ENCODE measurements at places on chromosomes 3 and 15.

DNA sequence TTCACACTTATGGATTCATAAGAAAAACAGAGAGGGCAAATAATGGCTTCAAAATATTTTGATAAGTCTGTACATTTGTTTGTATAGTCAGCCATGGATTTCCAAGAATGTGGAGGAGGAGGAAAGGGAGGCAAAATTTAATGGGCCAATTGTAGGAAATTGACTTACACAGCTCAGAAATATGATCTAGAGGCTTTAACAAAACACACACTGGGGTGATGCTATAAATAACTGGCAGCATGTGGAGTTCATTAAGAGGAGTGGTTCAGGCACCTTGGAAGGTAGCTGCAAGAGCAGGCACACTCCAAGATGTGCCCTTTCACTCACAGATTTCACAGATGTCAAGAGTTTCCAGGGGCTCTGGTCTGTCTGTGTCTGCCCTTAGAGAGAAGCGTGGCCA, 193.4 kb upstream of the RASGRP1 start:
- DNase-seq: peak; percentile 47

DNA sequence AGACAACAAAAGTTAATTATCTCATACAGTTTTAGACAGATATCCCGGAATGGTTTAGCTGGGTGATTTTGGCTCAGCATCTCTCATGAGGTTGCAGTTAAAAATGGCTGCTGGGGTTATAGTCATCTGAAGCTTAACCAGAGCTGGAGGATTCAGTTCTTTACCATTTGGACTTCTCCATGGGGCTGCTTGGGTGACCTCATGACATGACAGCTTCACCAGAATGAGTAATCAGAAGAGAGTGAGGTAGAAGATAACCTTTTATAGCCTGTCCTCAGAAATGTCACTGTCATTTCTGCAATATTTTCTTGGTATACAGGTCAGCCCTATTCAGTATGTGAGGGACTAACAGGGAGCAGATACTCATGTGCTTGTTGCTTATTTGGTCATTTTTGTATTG, 30.9 kb downstream of the TFG start:
- DNase-seq: no peak

DNA sequence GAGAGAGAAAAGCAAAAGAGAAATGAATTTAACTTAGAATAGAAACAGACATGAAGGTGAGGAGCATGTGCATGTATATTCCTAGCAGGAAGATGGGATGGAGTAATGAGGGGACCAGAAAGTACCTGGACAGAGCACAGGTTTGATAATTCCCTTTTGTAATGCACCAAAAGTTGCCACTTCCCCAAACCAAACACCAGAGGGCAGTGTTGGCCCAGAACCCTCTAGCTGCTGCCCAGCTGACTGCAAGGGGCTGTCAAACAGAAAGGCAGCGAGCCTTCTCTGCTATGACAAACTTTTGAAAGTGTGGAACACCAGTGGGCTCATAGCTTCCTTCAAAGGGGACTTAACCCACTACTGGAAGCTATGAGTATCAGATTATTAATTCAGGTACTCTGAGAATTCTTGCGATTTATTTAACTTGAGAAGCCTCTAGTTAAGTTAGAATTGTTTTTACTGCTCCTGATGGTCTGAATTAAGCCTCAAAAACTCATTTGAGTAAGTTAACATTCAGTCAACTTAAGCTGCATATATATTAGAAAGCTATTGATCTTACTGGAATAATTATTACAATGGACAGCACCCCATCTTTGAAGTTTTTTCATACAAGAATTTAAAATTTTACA, 234.9 kb downstream of the NEK10 start:
- DNase-seq: peak; percentile 89

DNA sequence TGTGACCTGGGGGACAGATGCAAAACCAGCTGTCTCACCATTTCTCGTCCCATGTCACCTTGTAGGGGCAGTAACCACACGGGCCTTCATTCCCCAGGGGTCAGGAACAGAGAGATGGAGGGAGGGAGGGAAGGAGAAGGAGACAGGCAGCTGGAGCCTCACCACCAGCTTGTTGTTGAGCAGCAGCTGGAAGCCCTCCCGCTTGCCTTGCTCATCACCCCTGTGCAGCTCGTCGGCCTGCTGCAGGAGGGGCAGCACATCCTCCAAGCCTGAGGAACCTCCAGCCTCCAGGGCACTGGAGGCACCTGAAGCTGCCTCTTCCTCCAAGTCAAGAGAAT, 10.3 kb downstream of the RMDN3 start:
- no peak for DNase-seq

DNA sequence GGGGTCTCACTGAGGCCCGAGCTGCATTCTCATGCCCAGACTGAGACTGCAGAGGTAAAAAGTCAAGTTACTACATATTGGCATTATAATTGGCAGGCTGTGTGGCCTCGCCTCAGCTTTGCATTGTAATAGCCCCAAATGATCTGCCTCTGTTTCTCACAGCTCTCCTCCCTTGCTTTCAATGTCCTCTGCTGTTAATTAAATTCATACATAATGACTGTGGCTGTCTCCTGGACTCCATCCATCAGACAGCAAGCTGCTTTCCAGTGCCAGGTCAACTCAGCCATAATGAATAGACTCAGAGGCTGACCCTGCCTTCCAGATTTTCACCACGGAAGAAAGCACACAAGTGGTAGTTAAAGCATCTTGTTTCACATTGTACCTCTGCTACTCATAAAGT, 7.6 kb upstream of the RTP4 start:
- no peak for DNase-seq

DNA sequence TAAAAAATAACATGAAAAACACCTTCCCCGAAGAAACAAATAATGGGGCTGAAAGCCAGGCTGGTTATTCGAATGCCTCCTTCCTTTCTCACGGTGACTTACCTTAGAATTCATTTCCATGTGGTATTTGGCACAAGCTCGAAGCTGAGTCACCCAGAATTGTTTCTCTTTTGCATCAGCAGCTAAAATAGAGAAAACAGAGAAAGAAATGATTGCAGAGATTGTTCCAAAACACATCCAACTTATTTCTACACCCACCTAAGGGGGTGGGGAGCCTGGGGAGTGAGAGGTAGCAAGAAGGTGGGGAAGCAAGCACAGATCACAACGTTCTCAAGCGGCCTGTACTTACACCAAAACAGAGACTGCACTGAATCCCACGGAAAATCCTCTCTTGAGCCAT, 104.7 kb downstream of the OSBPL10 start:
- peak; percentile 82 for DNase-seq

- DNase-seq: peak; percentile 82
These were observed 56.6 kb upstream of the PRTG start for GRCh38 chr15:55799291-55800212.

- peak; percentile 43 for DNase-seq
These were observed 42.8 kb downstream of the NKIRAS1 start for GRCh38 chr3:23873941-23874340.

DNA sequence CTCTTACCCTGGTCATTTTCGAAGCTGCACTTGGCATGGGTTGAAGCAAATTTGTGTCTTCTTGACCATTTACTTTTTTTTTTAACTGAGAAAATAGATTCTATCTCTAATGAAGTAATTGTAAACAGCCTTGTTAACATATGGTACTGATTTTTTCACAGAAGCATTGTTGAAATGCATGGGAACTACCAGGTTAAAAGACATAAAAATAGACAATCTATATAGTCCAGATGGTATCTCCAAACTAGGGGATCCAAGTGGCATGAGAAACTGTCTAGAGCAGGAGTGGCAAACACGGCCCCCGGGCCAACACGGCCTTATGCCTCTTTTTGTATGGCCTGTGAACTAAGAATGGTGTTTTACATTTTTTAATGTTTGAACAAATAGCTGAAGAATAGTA, 41.9 kb downstream of the CACNA1D start:
- no peak for DNase-seq

DNA sequence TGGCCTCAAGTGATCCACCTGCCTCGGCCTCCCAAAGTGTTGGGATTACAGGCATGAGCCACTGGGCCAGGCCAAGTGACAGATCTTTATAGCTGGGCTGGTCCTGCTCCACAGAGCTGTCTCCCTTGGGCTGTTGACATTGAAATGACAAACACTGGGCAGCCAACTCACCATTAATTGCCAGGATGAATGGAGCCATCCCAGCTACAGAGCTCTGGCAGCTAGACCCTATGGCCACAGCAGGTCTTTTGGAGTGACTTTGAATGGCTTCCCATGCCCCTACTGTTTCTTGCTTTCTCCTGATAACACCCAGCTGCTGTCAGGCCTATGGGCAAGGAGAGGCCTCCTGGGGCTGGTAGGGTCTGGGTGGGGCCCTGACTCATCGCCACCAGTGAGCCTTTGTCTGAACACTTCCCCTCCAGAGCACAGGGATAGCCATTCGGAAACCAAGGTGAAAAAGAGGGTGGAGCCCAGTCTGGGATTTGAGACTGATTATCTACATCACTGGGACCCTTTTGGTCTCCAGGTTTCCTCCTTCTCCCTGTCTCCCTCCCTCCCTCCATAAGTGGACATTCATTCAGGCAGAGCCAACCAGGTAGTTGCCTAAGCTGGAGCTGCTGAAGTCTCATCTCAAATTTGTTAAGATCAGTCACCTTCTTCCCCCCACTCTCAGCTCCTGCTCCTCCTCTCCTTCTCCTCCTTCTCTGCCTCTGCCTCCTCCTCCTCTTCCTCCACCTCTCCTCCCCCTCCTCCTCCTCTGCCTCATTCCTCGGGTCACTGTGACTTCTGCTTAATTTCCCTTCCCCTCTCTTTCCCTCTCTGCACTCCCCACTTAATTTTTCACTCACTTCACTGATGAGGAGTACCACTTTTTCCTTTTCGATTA, 34.0 kb downstream of the BHLHE40 start:
- peak; percentile 45 for DNase-seq

DNA sequence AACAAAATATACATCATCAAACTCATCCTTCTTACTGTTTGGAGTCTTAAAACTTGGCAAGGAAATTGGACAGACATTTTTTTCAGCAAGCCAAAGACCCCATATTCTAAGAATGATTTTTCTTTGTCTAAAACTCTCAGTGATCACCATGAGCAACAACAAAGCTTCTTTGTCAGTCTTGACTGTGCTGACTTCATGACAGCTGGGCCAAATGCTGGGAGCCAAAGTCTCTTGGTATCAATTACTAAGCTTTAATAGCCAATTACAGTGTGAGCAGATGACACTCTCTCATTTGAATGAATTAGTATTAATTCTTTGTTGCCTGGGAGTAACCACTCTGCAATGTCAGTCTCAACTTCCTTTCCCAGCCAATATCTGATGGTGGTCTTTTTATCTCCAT, 48.1 kb upstream of the GK5 start:
- no peak for DNase-seq

DNA sequence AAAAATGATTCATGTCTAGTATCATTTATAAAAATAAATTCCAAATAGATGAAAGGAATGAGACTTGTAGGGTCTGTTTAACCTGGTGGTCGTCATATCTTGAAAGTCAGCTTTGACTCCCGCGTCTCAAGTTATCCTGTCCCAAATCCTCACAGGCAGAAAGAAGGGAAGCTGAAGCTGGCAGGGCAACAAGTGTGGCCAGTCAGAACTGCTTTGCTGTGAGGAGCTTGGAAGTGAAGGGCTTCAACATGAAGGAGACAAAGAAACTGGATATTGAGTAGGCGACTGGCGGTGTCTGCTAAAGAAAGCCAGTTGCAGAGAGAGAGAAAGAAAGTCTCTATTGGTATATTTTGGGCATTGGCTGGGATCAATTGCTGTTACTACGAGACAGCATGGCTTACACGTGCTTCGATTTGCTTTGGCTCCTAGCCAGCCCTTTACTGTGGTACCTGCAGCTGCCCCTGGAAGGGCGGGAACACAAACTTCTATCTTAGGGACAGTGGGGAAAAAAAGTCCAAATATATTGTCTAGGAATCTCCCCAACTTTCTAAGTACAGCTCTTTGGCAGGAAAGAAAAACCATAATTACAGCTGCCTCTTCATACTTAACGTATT, 107.2 kb downstream of the CHST2 start:
- DNase-seq: no peak

- DNase-seq: no peak
These were observed 24.9 kb downstream of the EMC7 start for GRCh38 chr15:34076785-34077184.

GRCh38 chr3:134618478-134619300, 32.1 kb downstream of the KY start:
- DNase-seq: no peak

- DNase-seq: peak; percentile 74
These were observed 63.1 kb downstream of the ITGA11 start for GRCh38 chr15:68368731-68369435.

DNA sequence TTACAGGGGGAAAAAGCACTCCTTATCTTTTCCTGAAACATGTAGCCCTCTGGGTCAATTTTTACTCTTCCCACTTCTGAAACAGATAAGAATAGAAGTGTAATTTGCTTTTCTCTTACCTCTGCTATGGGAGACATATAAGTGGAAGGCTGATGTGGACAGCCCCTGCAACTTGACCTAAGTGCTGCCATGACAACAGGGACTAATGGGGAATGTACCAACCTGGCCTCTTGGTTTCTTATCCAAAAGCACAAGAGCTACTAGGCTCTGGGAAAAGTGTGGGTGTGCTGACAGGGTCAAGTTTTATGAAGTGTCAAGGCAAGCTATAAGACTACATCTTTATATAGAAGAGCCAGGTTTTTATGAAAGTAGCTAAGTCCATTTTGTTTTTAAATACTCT, 1246.5 kb downstream of the OTOL1 start:
- no peak for DNase-seq

GRCh38 chr3:143578810-143579435, 269.3 kb downstream of the SLC9A9 start:
- no peak for DNase-seq

- no peak for DNase-seq
These were observed 31.4 kb upstream of the LRIG1 start for GRCh38 chr3:66532160-66532587.

Measured in dermis blood vessel endothelial cell (primary cell).